Left cardiac atrium (tissue), 4 donors: ENCODE measurements at places on chromosomes 3 and 15. TPM values are rescaled to one million over a fixed set of nuclear protein-coding genes. Genes with fewer than 3 reads are reported as not detected.
A peak's percentile ranks its signal among the peaks of the same experiment; 100 is the strongest.

GRCh38 chr3:16720367-16720940 lies 115.2 kb upstream of the DAZL start:
- DNase-seq, result no peak

DNA sequence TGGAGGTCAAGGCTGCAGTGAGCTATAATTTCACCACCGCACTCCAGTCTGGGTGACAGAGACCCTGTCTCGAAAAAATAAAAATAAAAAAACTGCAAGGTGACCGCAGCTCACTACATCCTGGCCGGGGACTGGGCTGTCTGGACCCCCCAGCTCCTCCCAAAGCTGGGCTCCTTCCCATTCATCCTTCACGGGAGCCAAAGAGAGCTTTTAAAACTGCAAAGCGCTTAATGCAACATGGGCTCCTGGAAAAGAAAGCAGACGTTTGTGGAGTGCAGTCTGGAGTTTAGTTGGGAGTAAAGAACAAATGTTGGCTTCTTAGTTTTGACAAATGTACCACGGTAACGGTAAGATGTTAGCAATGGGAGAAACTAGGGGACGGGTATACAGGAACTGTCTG lies 12.1 kb downstream of the PLXND1 start:
- DNase-seq, result no peak

GRCh38 chr3:186609247-186609868 lies 3.5 kb upstream of the AHSG start:
- no peak for DNase-seq

GRCh38 chr3:126180477-126181397 lies at the start of gene ALDH1L1:
TSS of gene ALDH1L1 (minus strand) at chr3:126180586. CDS start at chr3:126160979, 19,607 bp downstream.
- peak; percentile 84 for DNase-seq

GRCh38 chr15:25178835-25179672 lies 224.3 kb downstream of the SNRPN start:
- DNase-seq, result peak; percentile 10

DNA sequence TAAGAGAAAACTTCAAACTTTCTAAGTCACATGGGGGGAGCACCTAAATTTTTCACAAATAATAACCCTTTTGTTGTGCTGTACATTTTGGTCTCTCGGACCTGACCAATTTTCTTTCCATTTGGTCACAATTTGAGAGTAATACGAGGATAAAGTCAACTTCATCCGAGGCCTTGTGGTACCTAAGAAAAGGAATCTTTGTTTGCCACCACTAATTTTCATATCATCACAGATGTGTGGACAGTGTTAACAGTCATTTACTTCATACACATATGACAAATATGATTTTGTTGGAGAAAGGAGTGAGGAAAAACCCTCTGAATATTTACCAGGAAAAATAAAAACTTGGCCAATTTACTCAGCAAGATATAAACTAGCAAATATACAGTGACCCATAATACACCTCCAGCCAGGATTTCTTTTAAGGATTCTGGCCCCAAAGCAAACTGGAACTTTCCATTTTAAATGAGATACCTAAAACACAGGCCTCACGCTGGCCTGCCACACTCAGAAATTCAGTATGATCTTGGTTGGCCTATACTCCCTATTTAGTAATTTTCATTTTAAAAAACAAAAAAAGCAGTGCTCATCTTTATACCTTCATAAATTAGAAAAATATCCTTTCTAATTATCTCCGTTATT lies 40.7 kb downstream of the VGLL4 start:
- DNase-seq, result no peak

DNA sequence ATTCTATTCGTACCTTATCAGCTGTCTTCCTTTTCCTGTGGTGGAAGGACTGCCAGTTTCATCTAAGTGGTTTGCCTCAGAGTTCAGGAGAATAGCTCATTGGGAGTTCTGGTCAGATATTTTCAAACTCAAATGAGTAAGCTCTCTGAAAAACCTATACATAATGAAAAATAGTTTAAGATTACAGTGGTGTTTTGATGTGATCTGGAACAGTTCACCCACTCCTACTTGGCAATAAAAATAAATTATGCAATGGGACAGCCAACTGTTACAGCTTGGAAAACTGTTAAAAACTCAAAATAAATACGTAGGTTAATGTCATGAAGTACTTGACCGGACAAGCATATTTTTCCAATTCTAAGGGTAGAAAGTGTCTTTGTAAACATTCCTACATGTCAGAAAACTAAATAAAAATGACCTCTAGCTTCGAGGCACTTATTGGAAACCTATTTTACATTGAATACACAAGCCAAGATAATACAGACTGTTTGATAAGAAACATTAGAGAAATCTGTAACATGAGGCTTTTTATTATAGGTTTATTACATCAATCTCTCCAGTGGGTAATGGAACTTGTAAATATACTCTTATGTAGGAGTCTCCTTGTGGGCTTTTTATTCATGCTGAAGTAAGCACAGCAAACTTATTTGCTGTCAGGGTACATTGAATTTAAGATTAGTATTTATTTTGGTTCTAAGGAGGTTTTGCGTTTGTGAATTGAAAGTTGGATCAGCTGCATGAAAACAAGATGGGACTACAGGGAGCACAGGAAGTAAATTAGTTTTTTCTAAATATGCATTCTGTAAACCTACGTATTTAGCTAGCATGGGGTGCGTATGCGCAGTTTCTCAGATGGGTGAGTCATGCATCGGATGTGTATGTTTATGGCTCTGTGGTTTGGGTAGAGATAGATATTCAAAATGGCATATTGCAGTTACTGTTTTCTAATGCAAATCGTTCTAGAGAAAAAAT lies 453.1 kb downstream of the IL5RA start:
- DNase-seq, result no peak

DNA sequence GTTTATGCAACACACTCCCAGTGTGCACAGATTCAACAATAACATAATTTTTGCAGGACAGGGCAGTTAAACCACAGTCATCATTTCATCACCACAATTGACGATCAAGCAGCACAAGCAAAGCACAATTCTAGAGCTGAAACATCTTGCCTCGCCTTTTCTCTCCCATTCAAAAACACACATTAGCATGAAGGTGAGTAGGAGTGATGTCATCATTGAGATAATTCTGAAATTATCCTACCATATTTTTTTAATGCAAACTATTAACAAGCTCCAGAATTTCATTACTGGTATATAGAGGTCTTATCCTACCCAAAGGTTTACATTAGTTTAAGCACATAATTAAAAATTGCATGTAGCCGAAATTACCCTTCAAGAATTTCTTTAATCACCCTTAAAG lies 3.5 kb downstream of the IGDCC3 start:
- no peak for DNase-seq

- DNase-seq, result no peak
Measured at GRCh38 chr3:11373235-11373634, 101.0 kb downstream of the ATG7 start.

GRCh38 chr3:113662824-113663223 lies 33.6 kb downstream of the USF3 start:
- DNase-seq, result no peak

GRCh38 chr3:106485802-106486201 lies 617.0 kb upstream of the CBLB start:
- no peak for DNase-seq

GRCh38 chr3:53696401-53697172 lies 149.6 kb downstream of the CHDH start:
- no peak for DNase-seq

DNA sequence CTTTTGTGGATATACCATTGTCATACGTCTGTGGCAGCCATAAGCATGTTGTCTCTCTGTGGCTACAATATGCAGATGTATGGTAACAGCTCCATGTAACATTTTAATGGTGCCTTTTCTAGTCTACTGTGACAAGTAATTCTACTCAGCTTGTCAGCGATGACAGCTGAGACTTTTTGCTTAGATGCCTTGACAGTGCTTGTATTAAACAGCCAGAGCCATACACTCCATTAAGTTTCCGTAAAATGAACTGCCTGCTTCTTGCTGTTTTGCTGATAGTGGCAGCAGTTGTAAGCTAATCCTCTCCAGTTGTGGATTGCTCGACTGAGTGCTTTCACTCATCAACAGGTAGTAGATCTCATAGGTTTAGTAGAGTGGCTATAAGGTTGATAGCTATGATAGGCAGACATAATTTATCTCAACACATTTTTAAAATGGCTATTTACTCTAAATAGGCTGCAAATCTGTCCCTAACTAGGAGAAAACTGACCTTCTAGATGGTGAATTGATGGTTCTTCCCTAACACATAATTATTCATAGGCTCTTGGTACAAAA lies 260.2 kb upstream of the NAALADL2 start:
- no peak for DNase-seq

GRCh38 chr15:98647026-98647773 lies 1.1 kb upstream of the IGF1R start:
- peak; percentile 74 for DNase-seq

DNA sequence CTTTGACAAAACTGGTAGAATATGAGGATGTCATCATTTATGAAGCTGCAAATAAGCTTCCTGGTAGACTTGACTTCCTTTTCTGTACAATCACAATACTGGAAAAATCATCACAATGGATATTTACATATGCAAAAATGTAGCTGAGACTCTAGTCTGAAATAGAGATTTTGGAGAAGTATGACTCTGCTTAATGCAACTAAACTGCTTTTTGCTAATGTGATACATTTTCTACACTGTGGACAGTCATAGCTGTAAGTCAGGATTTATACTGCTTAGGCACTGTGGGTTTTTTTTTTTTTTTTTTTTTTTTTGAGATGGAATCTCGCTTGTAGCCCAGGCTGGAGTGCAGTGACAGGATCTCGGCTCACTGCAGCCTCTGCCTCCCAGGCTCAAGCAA lies 34.5 kb upstream of the ST3GAL6 start:
- no peak for DNase-seq

GRCh38 chr15:52441841-52442240 lies 86.8 kb downstream of the MYO5A start:
- no peak for DNase-seq

DNA sequence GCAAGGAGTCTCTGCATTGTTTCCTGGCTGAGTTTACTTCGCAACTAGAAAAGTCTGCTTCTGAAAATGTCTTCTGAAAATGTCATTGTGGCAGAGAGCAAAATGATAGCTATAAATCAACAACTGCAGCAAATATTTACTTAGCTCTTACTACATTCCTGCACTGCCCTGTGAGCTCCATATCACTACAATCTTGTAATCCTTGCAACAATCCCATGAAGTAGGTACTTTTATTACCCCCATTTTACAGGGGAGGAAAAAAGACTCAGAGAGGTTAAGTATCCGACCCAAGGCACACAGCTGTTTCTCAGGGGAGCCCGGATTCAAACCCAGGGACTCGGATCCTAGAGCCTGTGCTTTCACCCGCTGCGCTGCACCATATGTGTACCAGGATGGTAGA lies 34.2 kb upstream of the SPTBN5 start:
- no peak for DNase-seq

- no peak for DNase-seq
Measured at GRCh38 chr15:60052796-60053195, 48.7 kb downstream of the FOXB1 start.

- DNase-seq, result peak; percentile 32
Measured at GRCh38 chr15:26051761-26052675, 188.9 kb upstream of the ATP10A start.

DNA sequence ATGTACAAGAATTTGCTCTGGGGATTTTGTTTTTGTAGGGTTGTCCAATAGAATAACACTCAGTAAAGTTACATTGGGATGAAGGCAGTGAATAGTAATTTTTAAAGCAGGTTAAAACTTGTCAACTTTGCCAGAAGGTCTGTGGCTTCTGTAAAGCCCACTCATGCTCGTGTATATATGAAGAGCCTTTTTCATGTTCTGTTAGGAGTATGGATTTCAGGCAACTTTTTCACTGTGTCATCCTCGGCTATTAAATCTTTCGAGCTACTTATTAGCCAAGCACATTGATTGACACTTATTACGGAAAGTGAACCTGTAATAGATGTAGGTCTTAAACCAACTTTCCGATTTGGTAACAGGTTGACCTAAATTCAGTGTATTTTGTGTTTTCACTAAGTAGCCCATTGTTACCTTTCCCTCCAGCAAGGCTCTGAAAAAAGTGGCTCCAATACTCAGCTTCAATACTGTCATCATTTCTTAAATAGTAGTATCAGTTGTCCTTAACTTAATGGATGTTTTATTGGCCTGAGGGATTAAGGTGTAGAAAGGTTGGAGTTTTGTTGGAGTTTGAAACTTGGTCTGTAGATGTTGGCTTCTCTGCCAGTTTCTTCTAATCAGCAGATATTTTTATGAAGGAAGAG lies 1.7 kb downstream of the PAK2 start:
- DNase-seq, result no peak

- no peak for DNase-seq
Measured at GRCh38 chr15:51244423-51244869, 94.0 kb downstream of the CYP19A1 start.

DNA sequence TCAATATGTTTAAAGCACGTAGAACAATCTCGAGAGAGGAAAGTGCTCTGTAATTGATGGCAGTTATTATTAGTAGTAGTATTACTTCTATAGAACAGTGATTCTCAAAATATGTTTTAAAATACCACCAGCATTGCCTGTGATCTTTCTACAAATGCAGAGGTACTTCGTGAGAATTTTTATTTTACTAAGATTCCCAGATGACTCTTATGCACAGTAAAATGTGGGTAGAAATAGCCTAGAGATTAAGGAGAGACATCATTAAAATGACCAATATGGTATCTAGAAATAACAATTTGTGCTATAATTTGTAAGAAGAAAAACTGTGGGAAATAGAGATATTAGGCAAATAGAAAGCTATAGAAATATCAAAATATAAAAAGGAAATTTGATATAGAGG lies 157.9 kb downstream of the SUCNR1 start:
- DNase-seq, result no peak

GRCh38 chr3:102181175-102181920 lies 253.5 kb upstream of the ZPLD1 start:
- DNase-seq, result no peak

GRCh38 chr3:72288955-72289691 lies 504.2 kb upstream of the PROK2 start:
- peak; percentile 50 for DNase-seq

Gene CCDC39
- total RNA-seq, result not detected

Gene KLHL40
- total RNA-seq, result not detected

Gene RASL12
- total RNA-seq, result 63.3 TPM

Gene DUOX2
- 0.39 TPM for total RNA-seq

Gene AQP9
- total RNA-seq, result 1.6 TPM
